ENCODE measurements at places on chromosomes 5 and 9. TPM values are rescaled to one million over a fixed set of nuclear protein-coding genes. Genes with fewer than 3 reads are reported as not detected.

Gene RNF180
- total RNA-seq, result 43.2 TPM

Gene PCDHGB4
- total RNA-seq, result 20.7 TPM

Gene NMUR2
- 0.22 TPM for total RNA-seq

Gene FAM114A2
- 37.7 TPM for total RNA-seq

Gene KIF27
- 26.2 TPM for total RNA-seq

Gene BSPRY
- 7.5 TPM for total RNA-seq

Gene NR2F1
- total RNA-seq, result 82.4 TPM

Data from camera-type eye (tissue), 1 donor.